ENCODE measurements at places on chromosomes 7 and 10.

GRCh38 chr7:86814661-86815379, 171.1 kb downstream of the GRM3 start:
- peak; percentile 6 for DNase-seq

DNA sequence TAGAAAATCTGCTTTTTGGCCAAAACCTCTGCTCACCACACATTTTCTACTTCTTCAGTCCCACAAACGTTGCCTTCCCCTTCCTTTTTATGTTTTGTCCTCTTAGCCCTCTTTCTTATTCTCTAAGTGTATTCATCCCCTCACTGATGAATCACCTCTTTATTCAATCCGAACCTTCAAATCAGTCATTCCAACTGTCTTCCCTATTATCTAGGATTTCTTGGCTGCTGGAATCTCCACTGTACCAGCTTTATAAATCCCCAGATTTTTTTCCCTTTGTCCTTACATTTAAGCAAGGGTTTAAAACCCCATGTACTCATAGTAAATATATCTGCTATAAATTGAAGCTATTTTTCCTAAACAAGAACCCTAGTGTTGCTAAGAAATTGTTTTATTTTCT, 176.9 kb downstream of the SEMA3A start:
- DNase-seq, result no peak

DNA sequence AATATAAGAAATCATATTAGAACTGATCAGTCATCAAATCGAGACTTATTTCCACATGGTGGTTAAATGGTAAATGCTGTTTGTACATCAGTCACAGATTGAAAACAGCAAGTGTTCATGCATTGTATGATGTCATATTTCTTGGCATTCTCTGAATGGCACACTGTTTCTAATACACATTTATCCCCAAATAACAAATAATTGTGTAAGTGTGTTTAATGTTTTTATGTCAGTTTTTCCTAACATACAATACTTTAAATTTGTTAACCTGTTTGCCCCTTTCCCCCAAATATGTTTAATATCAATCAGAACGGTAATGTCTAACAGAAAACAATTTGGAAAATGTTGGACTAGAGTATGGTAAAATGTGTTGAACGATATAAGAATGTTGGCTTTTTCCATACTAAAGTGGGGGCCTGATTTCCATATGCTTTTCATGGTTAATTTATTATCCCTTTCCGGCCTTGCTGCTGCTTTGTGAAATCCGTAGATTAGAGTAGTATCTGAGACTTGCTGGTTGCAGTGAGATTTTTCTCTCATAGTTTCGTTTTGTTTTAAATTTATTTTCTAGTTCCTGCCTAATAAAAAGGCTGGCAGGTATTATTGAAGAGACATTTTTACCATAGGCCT, 23.7 kb downstream of the RAB18 start:
- DNase-seq, result no peak

GRCh38 chr10:119602241-119603095, 5.7 kb upstream of the TIAL1 start:
- DNase-seq, result no peak

GRCh38 chr10:9268176-9268575, 1213.7 kb downstream of the GATA3 start:
- no peak for DNase-seq

DNA sequence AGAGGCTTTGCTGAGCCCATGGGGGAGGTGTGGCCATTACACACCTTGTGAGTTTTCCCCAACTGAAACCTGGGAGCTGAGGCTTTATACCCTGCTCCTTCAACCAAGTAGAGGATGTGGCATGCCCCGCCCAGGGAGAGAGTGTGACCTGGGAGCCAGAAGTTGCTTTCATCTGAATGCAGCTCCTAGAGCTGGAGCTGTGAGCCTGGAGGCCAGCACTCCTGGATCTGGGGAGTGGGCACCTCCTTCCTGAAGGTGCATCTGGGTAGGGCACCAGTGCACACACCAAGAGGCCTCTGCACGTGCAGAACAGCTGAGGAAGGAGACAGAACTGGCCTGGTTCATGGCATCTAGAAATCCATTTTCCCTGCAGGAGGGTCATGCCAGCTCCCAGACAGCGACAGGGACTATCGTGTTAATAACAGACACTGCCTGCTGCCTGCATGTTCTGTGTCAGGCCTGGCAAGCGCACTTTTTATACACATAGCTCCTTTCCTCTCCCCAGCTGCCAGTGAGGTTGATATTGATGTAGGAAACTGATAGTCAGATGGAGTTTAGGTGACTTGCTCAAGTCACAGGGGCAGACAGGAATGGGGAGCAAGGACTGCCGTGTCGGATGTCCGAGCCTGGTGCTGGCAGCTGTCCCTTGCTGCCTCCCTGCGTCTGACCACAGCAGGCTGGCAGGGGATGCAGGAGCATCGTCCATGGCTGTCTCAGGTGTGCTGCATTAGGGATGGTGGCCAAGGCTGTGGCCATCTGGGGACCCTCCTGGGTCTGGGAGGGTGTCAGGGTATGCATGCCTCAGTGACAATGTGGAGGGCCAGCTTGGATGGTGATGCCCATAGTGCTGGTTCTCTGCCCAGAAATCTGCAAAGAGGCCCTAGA, 189.9 kb upstream of the CXCL12 start:
- DNase-seq, result no peak

DNA sequence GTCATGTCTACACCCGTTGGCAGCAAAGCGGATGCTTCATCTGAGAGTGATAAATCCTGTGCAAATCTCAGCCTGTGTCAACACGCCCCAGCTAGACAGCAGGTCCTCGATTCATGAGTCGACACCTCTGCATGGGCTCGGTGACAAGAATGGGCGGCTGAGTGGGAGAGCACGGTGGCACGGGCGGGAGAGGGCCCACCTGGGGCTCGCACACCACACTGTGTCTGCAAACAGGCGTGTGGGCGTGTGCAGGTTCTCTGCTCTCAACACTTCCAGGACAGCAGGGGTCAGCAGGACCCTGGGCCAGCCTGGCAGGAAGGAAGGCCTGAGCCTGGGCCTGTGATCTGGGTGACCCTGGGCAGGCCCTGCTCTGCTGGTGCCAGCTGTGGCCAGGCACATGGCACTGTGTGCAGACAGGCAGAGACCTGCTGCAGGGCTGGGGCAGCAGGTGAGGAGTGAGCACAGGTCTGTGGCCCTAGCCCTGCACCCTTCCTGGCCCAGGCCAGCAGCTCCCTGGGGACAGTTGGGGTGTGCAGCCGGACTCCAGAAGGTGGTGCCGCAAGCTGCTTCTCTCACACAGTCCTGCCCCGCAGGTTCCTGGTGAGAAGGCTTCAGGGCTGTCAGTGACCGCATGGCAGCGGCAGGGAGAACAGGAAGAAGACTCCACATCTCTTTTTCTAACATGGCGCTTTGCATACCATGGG, 216.4 kb downstream of the ELFN1 start:
- DNase-seq, result no peak

DNA sequence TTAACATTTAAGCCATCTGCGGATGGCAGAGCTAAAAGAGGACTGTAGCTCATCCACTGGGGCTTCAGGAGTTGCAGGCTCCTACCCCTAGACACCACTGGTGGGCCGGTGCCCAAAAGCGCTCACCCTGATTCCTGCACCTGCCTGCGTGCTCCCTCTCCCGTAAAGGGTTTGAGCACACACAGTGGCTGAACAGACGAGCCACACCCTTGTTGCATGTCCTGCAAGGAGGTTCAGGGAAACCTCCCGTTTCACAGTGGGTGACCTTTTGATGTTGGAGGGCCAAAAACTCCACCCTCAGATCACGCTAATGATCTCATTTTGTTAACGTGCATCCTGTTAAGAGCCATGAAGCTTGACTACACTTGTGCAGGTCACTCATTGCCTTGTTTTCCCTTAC, 37.9 kb downstream of the SYPL1 start:
- no peak for DNase-seq

- DNase-seq, result no peak
Observed at GRCh38 chr10:127840884-127841283, 51.9 kb downstream of the CLRN3 start.

DNA sequence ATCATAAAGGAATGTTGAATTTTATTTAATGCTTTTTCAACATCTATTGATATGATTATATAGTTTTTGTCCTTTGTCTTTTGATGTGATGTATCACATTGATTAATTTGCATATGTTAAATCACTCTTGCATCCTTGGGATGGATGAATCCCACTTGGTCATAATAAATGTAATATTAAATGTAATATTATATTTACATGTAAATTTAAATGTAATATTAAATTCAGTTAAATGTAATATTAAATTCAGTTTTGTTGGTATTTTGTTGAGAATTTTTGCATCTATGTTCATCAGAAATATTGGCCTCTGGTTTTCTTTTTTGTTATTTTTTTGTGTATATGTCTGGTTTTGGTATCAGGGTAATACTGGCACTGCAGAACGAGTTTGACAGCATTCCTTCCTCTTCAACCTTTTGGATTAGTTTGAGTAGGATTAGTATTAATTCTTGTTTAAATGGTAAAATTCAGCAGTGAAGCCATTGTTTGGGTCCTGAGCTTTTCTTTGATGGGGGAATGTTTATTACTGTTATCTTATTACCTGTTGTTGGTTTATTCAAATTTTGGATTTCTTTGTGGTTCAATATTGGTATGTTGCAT, 37.8 kb downstream of the ABCA13 start:
- no peak for DNase-seq

GRCh38 chr7:44098092-44099068, 5.8 kb upstream of the AEBP1 start:
- DNase-seq, result no peak

- DNase-seq, result no peak
Observed at GRCh38 chr10:113897693-113898618, 43.5 kb downstream of the NHLRC2 start.

GRCh38 chr10:43128958-43129706, 9.1 kb upstream of the CSGALNACT2 start:
- no peak for DNase-seq

DNA sequence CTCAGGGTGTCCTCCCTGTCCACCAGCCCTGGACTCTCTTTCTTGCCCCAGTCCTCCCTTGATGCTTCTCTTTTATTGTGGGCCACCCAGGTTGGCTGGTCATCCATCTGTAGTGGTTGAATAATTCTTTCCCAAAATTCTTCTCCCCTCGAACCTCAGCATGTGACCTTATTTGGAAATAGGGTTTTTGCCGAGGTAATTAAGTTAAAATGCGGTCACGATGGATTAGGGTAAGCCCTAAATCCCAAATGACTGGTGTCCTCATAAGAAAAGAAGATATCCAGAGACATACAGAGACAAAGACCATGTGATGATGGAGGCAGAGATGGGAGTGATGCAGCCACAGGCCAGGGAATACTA, 74.3 kb downstream of the GFRA1 start:
- no peak for DNase-seq

DNA sequence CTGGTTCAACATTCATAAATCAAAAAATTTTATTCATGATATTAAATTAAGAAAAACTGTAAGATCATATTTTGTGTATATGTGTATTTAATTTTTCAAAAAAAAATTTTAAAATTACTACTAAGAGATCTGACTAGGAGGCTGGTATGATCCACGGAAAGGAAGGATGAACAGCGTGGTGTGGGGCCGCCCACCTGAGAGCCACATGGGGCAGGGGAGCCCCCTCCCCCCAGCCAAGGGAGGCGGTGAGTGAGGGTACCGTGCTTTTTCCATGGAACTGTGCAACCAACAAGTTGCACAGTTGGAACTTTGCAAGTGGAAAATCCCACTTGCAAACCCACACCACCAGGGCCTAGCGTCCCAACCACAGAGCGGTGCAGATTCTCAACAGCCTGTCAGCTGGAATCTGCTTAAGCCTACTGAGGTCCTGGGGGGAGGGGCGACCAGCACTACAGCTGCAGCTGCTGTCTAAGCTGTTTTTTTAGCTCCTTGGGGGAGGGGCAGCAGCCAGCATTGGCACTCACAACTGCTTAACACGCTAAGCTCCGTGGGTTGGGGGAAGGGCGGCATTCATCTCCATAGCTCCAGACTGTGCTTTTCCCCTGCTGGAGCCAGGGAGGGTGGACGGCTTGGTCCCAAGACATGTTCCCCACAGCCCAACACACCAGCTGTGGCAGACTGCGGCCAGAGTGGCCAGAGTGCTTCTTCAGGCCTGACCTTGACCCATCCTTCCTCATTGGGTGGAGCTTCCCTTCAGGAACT, 94.2 kb upstream of the IGFBP3 start:
- DNase-seq, result no peak

DNA sequence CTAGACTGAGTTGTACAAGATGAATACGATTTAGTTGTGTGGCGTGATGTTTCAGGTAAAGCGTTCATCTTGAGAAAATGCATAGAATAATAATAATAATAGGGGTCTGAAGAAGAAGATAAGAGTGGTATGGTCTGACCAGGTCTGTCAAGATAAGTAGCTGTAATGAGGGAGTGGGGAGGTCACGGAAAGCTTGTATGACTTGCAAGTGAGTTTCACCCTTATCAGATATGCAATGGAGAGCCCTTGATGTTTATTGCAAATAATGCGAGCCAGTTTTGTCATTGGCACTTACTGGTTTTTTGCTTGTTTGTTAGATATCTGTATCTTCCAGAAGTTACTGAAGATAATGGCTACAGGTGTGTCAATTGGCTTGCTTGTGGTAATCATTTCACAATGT, 611.5 kb downstream of the CNTNAP2 start:
- DNase-seq, result no peak

GRCh38 chr10:3009341-3009740, 58.0 kb upstream of the PFKP start:
- no peak for DNase-seq

GRCh38 chr7:30188811-30189210, 54.0 kb downstream of the MTURN start:
- no peak for DNase-seq

DNA sequence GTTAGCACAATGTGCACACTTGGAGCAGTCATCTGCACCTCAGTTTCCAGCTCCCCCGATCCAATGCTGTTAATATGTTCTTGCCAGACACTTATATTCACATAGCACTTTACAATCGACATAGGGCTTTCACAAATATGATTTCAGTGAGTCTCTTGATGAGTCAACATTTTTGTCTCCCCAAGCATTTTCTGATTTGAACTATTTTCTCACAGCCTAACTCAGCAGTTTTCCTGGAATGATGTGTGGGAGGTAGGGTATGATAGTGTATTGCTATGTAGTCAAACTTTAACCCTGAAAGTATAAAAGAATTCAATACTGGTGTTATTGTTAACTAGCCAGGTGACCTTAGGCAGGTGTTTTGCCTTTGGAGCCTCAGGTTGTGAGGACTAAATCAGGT, 82.5 kb upstream of the LRGUK start:
- DNase-seq, result no peak

DNA sequence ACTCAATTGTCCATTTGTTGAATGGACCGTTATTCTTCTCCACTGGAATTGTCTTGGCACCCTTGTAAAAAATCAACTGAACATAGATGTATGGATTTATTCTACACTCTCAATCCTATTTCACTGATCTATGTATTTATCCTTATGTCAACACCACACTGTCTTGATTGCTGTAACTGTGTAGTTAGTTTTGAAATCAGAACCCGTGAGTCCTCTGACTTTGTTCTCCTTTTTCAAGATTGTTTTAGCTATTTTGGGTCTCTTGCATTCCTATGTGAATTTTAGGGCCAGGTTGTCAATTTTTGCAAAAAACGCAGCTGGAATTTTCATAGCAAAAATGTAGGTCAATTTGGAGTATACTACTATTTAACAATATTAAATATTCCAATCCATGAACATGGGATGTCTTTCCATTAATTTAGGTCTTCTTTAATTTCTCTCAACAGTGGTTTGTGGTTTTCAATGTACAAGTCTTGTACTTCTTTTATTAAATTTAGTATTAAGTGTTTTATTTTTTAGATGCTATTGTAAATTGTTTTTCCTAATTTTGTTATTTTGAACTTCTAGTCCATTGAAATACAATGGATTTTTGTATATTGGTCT, 10.0 kb downstream of the CAMK2B start:
- no peak for DNase-seq
